ENCODE measurements at places on chromosomes 2 and 18.

DNA sequence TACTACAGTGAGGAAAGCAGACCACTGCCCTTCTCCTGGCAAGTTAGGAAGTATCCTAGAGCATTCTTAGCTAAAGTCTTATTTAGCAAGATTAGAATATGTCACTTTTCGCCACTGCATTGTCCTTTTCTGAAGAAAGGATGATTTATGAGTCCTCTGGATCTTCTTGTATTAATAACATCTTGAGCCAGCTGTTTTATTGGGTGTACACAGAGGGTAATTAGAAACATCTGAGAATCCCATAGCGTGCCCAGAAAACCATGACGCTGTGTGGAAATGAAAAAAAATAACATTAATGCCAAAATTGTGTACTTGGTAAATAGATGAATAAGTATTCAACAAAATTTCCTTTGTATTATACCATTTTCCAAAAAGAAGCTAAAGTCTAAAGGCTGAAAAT lies 198.7 kb downstream of the LTBP1 start:
- DNase-seq, result no peak

DNA sequence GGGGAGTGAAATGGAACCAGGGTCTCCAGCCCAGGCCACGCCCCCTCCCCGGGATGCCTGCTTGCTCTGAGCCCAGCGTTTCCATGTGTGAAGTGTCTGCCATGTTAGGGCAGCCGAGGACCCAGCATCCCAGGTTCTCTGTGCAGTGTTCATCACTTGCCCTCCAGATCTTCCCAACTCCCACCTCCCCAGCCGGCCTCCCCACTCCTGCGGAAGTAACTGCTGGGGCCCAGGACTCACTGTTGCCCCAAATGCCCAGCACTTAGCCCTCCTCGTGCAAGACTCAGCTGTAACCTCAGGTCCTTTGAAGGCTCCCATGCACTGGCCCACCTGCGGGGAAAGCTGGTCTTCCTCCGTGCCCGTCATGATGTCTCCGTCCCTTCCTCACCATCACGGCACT lies 9.7 kb upstream of the PXDN start:
- DNase-seq, result no peak

GRCh38 chr18:51437280-51438271 lies 240.1 kb upstream of the MEX3C start:
- no peak for DNase-seq

DNA sequence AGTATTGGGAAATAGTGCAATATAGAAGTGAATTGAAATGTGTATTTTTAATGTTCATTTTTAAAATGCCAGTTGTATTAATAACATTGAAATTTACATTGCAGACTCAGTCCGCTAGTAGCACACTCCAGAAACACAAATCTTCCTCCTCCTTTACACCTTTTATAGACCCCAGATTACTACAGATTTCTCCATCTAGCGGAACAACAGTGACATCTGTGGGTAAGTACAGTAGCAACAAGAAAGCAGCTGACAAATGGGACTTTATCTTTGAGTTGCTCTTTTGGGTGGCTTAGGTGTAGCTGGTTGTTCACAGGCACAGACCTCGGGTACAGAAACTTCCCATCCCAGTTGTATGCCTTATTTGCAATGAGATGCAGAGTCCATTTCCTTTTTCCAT lies 118.2 kb upstream of the IL1R2 start:
- no peak for DNase-seq

DNA sequence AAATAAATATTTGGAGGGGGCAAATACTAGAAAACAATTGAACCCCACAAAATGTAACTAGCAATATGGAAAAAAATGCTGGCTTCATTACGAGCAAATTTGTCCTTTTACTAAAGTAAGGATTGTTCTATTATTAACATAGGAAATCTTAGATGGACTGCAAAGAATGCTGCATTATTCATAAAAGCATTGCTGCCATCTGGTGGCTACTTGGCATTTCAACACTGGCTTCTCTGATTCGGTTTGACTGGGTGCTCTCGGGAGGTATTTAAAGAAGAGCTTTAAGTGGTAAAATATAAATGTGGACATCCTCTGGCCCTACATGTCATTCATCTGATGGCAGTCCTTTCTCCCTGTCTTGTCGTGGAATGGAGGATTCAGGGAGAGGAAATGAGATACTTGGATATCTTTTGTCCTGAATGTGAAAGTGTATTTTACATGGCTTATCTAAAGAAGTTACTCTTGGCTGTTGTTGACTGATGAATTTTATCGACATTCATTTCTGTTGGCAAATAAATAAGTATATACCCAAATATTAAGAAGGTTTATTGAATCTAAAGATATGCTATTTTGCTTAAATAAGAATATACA lies 130.2 kb downstream of the ARHGAP15 start:
- peak; percentile 38 for DNase-seq

DNA sequence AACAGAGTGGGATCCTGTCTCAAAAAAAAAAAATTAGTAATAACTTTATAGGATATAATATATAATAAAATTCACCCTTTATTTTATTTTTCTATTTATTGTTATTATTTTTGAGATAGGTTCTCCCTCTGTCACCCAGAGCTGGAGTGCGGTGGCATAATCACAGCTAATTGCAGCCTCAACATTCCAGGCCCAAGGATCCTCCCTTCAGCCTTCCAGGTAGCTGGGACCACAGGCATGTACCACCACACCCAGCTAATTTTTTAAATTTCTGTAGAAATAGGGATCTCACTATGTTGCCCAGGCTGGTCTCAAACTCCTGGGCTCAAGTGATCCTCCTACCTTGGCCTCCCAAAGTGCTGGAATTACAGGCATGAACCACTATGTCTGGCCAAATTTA lies 958 bp downstream of the C2orf92 start:
- DNase-seq, result no peak

- DNase-seq, result no peak
Observed at GRCh38 chr18:61883547-61883946, 9.3 kb downstream of the RNF152 start.

DNA sequence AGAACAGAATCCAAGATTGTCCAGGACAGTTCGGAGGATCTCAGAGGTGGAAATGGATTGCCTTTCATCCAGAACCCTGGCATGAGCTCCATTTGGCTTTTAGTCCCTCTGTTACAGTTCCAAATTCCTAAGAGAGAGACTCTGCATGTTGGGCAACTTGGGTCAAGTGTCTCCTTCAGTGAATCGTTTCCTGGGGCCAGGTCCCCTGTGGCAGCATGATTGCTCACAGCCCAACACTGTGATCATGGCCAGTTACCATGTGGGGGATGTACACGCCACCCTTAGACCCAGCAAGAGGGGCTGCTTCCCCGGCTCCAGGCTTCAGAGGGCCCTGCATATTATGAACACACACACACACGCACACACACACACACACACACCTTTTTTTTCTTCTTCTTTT lies 118.6 kb upstream of the GLI2 start:
- DNase-seq, result no peak

- no peak for DNase-seq
Observed at GRCh38 chr2:8382485-8382884, 299.4 kb upstream of the ID2 start.

GRCh38 chr2:163617517-163617916 lies 118.3 kb downstream of the FIGN start:
- no peak for DNase-seq

GRCh38 chr18:58896734-58897508 lies 32.2 kb downstream of the ZNF532 start:
- no peak for DNase-seq

DNA sequence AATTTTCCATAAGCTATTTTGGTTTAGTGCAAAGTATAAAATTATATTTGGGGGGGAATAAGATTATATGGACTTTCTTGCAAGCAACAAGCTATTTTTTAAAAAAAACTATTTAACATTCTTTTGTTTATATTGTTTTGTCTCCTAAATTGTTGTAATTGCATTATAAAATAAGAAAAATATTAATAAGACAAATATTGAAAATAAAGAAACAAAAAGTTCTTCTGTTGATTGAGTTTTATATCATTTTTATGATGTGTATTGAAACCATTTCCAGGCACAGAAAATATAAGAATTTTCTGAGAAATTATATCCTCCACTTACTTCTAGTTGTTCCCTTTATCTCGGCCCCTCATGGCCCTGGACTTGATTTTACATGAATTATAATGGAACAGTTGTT lies 3.7 kb downstream of the CCL20 start:
- DNase-seq, result no peak

DNA sequence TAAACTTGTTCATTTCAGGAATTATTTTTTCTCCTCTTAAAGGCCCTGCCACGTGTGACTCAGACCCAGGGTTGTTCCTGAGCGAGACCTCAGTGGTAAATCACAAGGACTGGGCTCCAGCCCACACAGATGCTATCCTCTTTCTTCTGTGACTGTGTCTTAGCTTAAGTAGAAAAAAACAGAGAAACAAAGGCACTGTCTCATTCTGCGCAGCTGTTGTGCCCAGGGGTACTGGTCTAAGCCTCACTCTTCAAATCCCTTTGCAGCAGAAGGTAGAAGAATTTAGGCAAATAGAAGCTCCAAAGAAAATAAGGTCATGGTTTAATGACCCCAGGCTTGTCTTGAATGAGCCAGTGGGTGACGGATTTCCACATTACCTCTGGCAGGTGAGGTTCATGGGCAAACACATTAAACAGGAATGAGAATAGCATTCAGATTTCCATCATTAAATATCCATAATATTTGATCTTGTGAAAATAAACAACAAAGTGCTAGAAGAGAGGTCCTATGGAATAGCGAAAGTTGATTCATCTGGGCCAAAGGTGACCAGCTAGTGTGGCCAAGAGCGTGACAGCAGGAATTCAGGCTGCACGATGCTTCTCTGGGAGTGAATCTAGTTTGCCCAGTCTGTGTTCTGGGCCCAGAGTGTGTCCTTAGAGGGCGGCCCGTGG lies 63.3 kb downstream of the LIPG start:
- DNase-seq, result no peak

DNA sequence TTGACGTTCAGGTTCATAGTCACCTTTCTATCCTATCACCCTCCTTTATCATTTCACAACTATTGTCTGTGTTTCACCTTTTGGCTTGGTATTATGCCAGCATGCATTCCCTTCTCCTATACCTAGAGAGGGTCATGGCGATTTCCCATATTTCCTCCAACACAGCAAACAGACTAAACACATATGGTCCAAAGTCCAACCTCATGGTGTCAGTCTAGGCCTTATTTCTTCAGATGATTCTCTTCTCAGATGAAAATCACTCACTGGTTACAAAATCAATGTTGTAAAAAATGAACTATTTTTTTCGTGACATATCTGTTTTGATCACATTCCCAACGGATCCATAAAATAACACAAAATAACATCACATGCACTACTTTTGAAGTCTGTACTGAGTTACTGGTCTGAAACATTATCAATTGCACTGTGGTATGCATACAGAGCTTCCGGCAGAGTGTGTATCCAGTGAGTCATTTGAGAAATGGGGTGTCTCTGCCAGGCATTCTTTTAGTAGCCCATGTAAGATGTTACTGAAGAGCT lies 204.8 kb upstream of the GALNT5 start:
- DNase-seq, result no peak

DNA sequence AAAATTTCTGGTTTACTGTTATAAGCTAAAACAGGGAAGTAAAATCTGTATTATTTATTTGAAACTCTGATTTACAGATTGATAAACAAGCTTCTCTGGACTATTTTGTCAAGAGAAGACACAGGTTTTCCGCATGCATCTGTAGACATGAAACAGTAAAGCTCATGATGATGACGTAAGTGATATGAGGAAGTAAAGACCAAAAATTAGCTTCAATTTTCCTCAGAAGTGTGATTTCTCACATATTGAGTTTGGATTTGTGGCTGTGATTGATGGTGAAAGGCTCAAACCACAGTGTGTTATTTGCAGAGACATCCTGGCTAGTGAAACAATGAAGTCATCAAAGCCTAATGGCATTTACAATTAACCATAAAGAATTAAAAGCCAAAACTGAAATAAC lies 12.6 kb upstream of the LONRF2 start:
- no peak for DNase-seq

DNA sequence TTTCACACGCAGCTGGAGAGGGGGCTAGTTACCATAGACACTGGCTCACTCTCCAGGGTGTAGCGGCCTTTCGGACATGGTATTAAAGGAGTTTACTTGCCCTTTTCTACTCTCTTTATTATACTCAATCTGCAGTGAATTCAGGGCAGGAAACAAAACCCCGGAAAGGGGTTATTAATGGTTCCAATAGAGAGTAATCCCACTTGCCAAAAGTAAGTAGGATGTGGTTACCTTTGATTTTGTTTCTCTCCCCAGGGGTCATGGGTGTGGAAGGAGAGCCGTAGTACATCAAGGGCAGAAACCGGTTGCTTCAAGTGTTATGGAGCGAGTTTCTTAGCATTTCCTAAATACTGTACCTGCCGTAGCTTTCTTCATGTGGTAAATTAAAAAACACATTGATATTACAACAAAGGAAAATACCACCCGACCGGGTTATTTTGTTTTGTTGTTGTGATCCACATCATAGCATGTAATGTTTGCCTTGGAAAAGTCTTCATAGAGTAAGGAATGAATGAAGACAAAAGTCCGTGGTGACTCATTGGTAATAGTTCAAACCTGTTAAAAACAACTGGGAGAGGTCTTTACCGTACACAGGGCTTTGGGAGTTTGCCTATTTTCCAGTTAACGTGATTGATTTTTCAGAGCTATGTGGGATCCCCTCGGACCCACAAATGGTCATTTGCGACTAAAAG lies 71.5 kb downstream of the SLC4A3 start:
- no peak for DNase-seq

- no peak for DNase-seq
Observed at GRCh38 chr18:11304928-11305327, 155.6 kb upstream of the PIEZO2 start.

- DNase-seq, result no peak
Observed at GRCh38 chr2:36492216-36492945, 105.6 kb downstream of the FEZ2 start.

DNA sequence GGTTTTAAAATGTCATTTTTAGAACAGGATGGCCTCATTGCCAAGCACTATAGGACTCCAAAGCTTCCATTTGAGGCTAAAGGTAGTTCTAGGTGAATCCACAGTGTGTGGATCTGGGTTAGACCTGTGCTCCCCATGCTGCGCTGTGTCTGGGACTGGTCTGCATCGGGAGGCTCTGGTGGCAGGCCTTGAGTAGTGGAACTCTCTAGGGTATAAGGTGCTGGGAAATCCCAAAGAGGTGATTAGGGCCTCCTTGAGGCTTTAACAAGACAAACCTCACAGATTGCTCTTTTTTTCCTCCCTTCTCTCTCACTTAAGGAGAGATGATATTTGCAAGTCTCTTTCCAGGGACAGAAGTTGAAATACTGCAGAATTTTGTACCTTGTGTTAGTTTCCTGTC lies 9.3 kb downstream of the SEC11C start:
- no peak for DNase-seq

- DNase-seq, result peak; percentile 34
Observed at GRCh38 chr18:6543330-6543908, 128.7 kb upstream of the L3MBTL4 start.

- DNase-seq, result no peak
Observed at GRCh38 chr18:55768255-55768654, 180.3 kb upstream of the TCF4 start.

- DNase-seq, result no peak
Observed at GRCh38 chr2:19855542-19856431, 46.0 kb downstream of the TTC32 start.

GRCh38 chr2:139457873-139458272 lies 677.7 kb upstream of the NXPH2 start:
- DNase-seq, result no peak

Data from SHP77 (cell line).